ENCODE measurements at places on chromosomes 11 and 22.
A peak's percentile ranks its signal among the peaks of the same experiment; 100 is the strongest.

- DNase-seq, result no peak
These were observed 91.5 kb upstream of the PRDM11 start for GRCh38 chr11:45054956-45055355.

DNA sequence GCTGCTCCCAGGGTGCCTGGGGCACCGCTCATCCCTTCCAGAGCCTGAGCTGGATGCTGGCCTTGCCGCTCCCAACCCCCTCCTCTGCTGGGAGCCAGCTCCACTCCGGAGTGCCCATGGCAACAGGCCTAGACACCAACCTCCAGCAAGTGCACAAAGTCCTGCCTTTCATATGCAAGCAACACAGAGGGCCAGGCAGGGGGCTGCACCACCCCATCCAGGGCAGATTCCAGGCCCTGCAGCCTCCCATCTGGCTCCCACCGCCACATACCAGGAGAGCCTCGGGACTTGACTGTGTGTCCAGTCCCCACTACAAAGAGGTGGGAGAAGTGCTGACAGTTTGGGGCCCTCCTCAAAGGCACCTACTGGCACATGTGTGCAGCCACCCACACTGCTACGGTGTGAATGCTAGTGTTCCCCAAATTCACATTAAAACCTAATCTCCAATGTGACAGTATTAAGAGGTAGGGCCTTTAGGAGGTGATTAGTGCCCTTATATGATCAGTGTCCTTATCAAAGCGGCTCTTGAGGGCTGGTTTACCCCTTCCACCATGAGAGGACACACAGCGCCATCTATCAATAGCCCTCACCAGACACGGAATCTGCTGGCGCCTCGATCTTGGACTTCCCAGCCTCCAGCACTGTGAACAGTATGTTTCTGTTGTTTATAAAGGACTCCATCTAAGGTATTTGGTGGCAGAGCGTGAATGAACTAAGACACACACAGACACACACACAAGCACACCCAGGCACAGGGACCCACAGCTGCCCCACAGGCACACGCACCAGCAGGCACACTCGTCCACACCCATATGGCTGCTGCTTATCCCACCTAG, 16.2 kb downstream of the ARVCF start:
- no peak for DNase-seq

GRCh38 chr11:117816151-117816741, 8.3 kb downstream of the FXYD2 start:
- DNase-seq, result peak; percentile 52

- no peak for DNase-seq
These were observed 101.6 kb downstream of the MAML2 start for GRCh38 chr11:96241331-96241841.

- DNase-seq, result no peak
These were observed 130.5 kb downstream of the SPON1 start for GRCh38 chr11:14093065-14093464.

DNA sequence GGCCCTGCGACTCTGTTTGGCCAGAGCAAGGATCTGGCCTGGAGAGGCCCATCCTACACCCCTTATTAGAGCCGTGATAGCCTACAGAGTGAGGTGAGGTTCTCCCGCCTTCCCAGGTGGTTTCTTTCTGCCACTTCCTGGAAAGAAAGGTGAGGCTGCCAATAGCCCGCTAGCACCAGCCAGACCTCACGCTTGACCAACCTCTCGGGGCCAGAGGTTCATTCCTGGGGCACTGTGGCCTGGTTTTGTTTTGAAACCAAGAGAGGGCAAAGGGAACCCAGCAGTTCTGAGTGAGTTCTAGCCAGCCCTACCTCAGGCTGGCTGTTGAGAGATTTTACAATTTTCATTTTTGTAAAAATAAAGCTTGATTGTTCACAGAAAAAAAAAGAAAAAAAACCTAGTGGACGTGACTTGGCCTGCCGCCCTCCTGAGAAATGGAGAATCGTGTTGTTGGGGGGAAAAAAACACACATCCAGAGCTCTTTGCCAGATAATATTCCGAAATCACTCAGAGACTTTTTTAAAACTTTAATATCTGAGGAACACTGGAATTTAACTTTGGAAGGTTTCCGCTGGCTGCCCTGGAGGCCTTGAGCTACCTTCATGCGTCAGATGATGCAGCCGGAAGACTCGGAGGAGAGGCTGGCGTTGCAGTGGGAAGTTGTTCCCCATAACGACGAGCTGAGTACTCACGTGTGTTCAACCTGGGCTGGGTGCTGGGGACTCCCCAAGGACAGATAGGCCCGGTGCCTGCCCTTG, 84.5 kb downstream of the BCR start:
- DNase-seq, result no peak

GRCh38 chr11:69944146-69944795, 125.1 kb upstream of the FGF3 start:
- DNase-seq, result no peak

DNA sequence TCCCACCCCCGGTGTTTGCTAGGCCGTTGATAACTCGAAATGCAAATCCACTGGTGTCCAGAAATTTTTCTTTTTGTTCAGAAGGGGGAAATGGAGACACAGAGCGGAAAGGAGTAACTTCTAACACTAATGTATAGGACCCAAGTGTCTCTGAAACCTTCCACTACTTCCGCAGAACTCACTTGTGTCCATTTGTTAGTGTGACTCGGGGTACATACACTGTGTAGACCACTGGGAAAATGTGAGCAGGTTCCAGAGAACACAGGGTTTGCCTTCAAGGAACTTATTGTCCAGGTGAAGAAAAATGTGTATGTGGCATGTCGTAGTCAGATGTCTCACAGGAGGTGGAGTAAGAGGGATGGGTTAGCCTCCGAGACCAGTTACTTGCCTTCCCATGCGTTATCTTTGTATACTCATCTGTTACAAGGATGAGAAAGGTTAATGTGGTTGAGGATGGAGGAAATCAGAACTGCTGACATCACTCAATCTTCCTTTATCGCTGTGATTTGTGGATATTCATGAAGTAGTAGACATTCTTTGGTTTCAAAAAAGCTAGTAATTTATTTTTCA, 857 bp downstream of the ARCN1 start:
- peak; percentile 59 for DNase-seq

DNA sequence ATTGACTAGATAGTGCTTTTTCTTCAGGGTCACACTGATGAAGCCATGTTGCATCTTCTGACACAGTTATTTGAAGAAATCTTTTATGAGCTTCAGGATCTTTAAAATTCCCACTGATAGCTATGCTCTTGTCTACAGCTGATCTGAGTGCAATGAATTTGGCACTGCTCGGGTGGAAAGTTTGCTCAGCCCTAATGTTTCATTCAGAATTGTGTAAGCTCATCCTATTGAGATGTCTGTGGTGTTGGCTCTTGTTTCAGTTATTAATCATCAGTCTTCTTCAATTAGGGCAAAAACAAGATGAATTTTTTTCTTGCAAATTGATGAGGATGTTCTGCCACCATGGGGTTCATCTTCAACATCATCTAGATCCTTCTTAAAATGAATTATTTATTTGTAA, 1387.0 kb upstream of the RAG2 start:
- no peak for DNase-seq

GRCh38 chr11:113884361-113884836, 9.0 kb upstream of the USP28 start:
- DNase-seq, result no peak

GRCh38 chr22:39773976-39774539, 119.5 kb downstream of the ENTHD1 start:
- no peak for DNase-seq

DNA sequence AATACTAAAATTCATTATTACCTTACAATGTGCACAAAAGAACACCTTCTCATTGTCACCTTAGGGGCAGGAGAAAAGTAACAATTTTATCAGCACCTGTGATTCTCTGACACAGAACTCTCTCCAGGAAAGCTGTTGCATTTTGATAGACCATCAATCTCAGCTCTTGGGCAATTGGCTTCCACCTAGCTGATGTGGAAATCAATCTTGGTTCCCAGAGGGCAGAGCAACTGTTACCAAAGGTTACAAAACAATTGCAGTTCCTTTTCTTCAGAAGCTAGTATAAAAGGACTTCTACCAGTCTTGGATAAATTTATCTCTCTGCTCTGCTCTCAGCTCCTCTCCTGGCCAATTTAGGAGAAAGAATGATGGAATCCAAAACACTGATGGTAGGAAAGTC, 157.8 kb upstream of the DDI1 start:
- no peak for DNase-seq

- DNase-seq, result no peak
These were observed 25.5 kb downstream of the NPAT start for GRCh38 chr11:108196901-108197300.

DNA sequence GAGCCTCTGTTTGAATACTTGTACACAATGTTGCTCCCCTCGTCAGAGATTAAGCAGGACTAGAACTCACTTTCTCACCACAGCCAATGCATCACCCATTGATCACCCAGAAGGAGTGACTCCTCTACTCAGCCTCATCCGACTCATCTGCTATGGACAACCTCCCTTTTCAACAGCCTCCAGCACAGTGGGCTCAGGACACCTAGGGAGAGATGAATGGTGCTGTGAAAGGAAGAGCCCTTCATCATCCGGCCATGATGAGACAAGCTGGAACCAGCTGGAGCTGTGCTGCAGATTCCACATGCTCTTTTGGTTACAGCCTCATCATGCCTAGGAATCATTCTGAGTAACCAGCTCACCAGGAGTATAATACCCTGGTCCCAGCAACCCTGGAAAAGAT, 15.5 kb downstream of the C11orf91 start:
- no peak for DNase-seq

DNA sequence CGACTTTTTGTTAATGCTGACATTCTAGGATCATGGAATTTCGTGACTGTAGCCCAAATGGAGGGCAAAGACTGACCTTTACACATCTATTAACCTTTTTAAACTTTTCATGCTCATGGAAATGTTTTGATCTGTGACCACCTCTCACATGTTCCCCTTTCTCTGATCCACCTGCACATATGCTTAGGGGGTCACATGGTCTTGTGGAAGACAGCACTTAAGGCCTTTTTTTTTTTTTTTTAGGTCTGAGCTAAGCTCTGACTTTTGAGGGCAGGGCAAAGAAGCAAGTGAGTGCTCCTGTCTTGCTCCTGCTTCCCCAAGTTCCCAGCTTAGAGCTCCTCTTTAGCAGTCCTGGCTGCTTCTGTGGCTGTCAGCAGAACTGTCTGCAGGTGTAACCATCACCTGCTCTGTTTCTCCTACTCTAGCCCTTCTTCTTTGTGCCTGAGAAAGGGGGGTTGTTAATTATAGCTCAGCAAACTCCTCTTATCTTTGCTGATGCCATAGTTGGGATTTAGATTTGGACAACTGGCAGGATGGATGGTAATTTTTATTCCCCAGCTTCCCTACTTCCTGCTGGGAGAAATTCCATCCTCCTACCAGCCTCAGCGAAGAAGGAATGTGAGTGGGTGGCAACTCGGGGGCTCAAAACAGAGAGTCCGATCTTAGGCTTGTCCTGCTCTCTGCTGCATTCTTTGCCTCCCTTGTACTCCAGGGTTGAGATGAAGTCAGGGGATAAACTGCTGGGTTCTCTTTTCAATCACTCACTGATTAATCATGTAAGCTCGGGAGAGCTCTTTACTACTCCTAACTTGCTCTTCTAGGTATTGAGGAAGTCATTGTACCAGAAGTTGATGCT, 64.4 kb downstream of the GRAMD1B start:
- DNase-seq, result no peak

DNA sequence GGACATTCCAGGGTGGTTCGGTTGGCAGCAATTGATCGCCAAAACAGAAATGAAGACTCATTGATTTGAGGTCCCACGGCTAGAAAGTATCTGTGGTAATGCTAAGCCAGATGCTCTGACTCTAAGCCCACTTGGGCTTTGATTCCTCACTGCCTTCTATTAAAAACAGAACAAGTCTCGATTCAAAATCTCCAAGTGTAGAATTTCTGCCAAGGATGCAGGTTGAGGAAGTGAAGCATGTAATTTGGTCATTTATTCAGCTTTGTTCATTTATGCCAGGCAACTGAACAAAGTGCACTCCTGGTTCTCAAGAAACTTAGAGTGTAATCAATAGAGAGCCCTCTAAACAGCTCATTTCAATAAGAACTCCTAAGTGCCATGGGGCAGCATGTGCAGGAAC, 2.3 kb upstream of the CEP295 start:
- no peak for DNase-seq

GRCh38 chr11:60923326-60923725, 934 bp upstream of the TMEM132A start:
- DNase-seq, result no peak

DNA sequence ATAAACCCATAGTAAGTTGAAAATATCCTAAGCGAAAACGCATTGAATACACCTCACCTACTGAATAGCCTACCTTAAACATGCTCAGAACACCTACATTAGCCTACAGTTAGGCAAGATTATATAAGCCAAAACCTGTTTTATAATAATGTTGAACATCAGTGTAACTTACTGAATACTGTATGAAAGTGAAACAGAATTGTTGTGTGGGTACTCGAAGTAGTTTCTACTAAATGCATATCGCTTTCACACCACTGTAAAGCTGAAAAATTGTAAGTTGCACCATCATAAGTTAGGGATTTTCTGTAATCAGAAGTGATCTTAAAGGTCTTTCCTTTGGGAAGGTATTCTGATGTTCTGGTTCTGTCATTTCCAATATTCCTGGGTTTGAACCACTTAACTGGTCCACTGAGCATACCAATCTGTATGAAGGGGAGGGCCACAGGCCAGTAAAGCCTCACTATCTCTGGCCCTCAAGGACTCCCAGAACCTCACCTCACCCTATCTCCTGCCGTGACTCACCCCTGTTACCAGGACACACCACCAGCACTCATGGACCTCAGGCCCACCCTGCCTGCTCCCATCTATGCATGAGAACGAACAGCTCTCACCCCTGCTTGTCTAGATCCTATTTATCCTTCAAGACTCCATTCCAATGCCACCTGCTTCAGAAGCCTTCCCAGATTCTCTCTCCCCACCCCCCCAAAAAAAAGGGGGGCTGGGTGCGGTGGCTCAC, 70.0 kb downstream of the NAT10 start:
- no peak for DNase-seq

GRCh38 chr11:68164437-68164836, 43.2 kb upstream of the CHKA start:
- DNase-seq, result peak; percentile 12

DNA sequence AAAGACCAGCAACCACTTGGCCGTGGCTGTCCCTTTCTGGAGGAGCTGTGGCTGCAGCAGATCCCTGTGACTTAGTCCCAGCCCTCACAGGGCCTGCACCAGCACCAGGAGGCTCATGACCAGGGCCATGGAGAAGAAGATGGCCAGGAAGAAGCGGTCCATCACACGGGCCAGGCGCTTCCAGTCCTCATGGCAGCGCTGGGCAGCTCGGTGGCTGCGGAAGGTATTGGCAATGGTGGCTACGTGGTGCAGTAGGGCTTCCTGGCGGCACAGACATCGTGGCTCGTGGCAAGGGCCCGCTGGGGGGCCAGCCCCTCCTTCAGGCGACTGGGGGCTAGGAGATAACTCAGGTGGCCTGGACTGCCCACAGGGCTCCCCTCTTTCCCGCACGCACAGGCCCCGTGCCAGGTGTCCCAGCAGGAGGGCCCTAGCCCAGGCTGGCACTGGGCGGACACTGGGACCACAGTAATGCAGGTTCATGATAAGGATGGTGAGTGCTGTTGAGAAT, 5.1 kb downstream of the CHRNA10 start:
- DNase-seq, result no peak

DNA sequence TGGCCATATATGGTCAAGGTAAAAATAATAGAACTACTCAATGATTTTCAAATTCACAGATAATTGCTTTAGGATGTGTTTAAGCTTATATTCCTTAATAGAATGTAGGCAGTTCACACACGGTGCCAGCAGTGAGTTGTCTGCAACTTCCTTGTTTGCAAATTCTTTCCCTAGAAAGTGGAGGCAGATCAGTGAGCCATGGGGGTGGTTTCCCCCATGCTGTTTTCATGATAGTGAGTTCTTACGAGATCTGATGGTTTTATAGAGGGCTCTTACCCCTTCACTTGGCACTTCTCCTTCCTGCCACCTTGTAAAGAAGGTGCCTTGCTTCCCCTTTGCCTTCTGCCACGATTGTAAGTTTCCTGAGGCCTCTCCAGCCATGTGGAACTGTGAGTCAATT, 111.8 kb upstream of the LMO1 start:
- DNase-seq, result no peak

All from RCC 7860 (cell line).